T47D (cell line): ENCODE measurements at places on chromosomes 2 and 18.

DNA sequence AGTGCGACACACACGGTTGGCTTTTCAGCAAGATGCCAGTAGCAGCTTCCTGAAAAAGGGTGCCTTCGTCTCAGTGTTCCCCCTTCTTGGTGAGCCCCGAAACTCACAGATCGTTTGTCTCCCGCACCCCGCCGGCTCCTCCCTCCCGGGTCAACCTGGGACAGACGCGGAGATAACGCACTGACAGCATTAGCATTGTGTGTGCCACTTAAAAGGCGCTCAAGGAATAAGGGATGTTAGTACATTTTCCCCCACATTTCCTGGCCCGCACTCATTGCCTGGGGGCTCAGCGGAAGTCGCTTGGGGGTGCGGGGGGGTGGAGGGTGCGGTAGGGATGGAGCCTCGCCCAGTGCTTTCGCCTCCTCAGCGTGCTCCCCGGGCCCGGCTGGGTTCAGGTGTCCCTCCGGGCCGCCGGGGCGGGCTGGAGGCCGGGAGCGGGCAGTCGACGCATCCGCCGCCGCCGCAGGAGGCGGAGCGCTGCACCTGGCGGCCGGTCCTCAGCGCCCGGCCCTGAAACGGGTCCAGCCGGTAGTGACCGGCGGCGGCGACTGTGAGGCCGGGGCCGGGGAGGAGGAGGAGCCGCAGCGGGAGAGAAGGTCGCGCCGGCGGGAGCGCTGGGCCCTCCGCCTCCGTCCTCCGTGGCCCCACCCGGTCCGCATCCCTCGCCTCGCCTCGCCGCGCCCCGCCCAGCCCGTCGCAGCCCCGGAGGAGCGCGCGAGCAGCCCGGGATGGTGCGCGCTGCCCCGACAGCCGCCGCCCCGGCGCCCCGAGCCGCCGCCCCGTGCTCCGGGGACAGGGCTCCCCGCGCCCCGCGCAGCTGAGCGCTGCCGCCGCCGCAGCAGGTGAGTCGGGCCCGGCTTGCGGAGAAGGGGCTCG is at the start of gene MFSD6:
Gene MFSD6, plus strand, starts transcription at position 694 of the 876 bp plus-strand sequence. CDS start 27,675 bp downstream, outside the sequence.
- DNase-seq, result peak; percentile 64

- DNase-seq, result no peak
Observed at GRCh38 chr2:105866216-105867185, 121.8 kb downstream of the NCK2 start.

- no peak for DNase-seq
Observed at GRCh38 chr2:228493852-228494251, 312.4 kb upstream of the SPHKAP start.

DNA sequence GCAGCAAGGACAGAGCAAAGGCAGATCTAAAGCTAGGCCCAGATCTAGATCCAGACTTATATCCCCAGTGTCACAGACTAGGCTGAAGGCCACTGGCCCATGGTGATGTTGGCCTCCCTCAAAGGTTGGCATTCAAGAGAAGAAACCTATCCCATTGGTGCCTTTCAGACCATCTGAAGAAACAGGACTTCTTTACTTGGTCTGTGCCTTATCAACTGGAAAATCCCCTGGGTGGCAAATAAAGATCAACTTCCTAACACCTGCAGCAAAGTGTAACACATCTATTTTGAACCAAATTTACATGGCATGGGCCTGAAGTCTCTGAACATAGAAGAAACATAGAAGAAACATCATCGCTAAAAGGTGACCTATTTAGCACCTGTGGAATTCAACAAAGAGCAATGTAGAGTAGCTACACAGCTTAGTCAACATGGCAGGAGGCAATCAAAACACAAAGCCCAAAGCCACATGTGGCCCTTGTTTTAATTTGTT is 35.8 kb downstream of the METTL4 start:
- DNase-seq, result no peak

DNA sequence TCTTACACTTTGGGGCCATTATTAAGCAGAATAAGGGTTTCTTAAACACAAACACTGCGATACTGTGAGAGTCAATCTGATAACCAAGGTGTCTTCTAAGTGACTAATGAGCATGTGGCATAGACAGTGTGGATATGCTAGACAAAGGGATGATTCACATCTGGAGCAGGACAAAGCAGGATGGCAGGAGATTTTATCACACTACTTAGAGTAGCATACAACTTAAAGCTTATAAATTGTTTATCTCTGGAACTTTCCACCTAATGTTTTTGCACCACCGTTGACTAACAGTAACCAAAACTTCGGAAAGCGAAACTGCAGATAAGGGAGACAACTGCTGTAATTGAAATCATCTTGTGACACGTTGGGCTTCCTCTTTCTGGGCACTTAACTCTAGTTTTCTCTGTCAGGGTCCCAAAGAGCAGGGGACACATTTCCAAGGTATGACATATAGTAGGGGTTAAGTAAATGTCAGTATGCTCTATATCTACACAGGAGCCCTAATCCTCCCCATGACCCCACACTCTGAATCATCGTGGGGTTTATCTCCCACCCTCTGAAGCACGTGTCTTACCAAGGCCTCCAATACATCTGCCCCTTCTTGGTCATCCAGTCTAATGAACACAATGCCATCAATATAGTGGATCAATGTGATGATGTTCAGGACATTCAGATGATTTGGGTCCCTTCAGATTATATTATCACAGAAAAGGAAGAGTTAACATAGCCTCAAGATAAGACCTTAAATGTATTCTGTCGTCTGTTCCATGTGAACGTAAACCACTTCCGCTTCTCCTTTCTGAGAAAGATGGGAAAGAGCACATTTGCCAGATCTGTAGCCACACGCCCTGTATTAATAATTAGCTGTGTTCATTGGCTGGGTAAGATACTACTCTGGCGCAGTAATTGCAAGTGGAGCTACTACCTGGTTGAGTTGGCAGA is 78.7 kb downstream of the FTCDNL1 start:
- no peak for DNase-seq

DNA sequence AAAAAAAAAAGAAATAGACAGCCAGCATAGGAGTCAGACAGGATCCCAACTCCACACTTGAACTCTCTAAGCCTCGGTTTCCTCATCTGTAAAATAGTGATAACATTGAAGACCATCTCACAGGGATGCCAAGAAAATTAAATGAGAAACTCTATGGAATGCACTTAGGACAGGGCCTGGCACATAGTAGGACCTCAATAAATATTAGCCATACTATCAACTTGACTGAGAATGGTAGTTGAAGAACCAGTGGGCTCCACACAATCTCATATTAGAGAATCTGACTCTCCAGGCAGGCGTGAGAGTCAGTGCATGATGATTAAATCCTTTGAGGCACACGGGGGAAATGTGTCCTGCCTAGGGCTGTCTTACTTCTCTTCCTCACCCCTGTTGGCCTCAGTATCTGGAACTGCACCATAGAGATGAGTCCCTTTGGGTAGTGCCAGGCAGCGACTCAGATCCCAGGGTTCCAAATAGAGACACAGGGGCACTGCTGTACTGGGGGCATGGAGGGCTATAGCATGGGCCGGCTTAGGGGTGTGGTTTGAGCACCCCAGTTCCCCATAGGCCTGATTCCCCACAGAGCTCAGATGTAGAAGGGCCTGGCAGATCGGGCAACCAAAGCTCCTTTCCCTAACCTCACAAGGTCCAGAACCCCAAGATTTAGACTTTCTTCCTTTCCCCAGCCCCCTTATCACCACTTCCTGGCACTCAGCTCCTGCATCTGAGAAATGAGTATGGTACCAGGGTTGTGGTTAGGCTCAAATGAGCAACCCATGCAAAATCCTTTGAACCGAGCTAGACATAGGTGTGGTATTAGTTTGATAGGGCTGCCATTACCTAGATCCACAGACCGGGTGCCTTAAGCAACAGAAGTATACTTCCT is 51.3 kb upstream of the CAB39 start:
- no peak for DNase-seq

GRCh38 chr2:226337941-226338600 is 461.5 kb downstream of the IRS1 start:
- DNase-seq, result no peak

- no peak for DNase-seq
Observed at GRCh38 chr2:203704430-203704829, 2.0 kb upstream of the CD28 start.

- no peak for DNase-seq
Observed at GRCh38 chr2:46015671-46016070, 281.5 kb upstream of the EPAS1 start.

DNA sequence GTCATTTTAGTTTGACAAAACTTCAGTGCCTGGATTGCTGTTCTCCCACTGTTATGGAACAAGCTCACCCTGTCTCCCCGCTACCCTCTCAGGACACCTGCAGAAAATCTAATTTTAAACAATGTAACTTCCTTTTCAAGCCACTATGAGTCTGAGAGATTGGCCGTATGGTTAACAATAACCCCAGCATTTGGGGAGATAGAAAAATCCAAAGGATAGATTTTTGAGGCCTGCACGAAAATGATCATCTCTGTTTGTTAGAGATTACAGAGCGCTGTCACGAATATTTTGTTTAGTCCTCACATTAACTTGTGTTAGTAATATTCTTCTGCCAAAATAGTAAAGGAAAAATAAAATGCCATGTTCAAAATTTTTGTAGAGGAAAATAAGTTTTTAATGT is 24.7 kb downstream of the CAB39 start:
- DNase-seq, result no peak

DNA sequence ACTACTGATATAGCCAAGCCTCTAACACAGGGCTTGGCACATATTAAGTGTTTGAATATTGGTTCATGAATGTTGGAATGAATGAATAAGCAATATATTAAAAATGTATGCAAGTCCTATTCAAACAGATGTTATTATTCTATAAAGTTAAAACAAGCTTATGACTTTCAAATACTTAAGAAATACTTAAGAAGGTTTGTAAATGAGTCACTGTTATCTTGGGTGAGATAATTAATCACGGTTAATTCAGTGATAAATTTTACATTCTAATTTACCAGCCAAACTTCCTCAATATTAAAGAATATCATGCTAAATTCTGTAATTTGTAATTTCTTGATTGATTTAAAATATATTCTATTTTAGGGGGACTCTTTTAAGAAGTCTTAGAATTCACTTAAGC is 74.8 kb downstream of the RBMS1 start:
- no peak for DNase-seq

GRCh38 chr2:233114421-233114861 is 54.3 kb downstream of the INPP5D start:
- no peak for DNase-seq

GRCh38 chr2:48725696-48726494 is 29.6 kb downstream of the LHCGR start:
- DNase-seq, result no peak

DNA sequence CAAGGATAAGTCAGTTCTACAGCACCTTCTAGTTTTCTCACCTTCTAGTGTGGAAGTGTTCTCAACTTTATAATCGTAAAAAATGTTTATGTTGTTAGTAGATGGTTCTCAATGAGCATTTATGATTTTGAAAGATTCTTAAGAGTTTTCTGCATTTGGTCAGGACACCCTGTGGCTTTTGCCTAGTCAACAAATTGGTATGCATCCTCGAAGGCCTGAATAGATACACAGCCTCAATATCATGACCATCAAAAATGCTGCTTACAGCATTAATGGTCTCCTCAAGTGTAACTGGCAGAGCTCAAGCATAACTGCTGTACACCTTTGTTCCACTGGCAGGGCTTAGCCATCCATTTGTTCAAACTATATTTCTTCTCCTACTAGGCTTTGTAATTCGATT is 96.7 kb downstream of the CRACDL start:
- DNase-seq, result no peak
